ENCODE measurements at places on chromosomes 2 and 18.

DNA sequence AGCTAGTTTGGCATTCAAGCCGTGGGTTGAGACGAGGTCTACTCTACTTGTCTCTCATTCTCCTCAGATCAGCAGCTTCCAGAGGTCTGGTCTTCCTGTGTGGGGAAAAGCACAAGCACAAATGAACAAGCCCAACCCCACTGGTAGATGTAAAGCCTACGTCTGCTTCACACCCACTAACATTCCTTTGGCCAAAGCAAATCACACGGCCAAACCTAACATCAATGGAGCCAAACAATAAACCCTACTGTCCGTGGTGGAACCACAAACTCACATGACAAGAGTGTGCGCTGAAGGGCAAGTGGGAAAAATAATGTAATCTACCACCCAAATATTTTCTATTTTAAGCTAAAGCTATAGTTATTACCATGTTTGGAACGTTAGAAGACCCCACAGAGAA, 179.3 kb upstream of the MGAT5 start:
- DNase-seq, result no peak

DNA sequence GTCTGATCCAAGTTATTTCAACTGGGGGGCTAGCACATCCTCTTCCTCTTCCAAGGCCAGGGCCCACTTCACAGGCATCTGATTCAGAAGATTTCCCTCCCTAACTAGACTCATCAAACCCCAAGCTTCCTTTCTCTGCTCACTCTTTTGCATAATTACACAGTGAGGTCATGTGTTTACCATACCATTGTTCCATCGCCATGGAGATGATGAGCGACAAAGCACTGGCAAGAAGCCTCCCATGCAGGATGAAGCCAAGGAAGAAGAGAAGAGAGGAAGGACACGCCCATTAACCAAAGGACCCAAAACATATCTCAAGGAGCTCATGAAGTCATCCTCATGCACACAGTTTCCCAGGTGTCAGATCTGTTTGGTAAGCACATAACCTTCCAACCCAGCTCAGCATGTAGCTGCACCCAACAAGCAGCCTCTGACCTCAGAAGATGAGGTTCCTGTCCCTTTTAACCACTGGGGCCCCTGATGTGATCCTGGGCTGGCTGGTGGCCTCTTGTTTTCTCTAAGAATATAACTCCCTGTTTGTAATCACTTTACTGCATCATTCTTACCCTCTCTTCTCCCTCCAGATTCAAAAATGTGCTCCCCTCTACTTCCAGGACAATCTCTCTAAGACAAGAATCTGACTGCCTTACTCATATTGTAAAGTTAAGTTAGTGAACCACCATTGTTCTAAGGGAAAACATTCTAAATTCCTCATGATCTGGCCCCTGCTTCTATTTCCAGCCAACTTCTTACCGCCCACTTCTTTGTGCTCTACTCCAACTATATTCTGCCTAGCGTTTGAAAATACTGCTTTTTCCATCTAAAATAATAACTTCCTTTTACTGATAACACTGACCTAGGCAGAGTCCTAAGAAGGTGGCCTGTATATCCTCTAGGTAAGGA, 190.1 kb downstream of the TTC32 start:
- DNase-seq, result no peak

DNA sequence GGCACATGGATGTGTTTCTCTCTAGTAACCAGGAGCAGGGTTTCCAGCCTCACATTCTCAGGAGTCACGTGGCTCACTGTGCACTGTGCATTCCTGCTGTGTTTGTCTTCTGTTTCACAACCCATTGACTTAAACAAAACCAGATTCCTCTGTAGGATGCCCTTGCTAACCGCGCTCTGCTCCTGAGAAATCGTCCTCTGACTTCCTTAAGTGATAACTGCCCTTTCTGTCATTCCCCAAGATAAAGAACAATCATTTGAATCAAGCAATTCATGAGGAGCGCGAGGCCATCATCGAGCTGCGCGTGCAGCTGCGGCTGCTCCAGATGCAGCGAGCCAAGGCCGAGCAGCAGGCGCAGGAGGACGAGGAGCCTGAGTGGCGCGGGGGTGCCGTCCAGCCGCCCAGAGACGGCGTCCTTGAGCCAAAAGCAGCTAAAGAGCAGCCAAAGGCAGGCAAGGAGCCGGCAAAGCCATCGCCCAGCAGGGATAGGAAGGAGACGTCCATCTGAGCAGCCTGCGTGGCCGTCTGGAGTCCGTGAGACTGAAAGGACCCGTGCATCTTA, 60.2 kb downstream of the RALBP1 start:
- no peak for DNase-seq

- no peak for DNase-seq
Observed at GRCh38 chr2:225069477-225069876, 27.2 kb upstream of the DOCK10 start.

- DNase-seq, result no peak
Observed at GRCh38 chr2:197381641-197382040, 53.2 kb downstream of the SF3B1 start.

DNA sequence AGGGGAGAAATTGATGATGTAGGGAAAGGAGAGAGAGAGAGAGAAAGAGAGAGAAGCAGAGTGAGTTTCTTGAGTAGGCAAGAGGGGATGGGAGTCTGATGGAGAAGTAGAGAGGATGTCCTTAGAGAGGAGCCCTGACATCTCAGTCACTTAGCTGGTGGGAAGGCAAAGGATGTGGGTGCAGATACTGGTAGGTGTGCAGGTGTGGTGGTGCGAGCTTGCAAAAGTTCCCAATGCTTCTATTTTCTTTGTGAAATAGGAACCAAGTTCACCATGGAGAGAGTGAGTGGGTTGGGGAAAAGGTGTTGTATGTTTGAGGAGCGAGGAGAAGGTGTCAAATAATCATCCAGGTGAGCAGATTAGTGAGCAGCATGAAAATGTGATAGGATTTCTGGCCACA, 26.5 kb upstream of the POLE4 start:
- DNase-seq, result no peak

DNA sequence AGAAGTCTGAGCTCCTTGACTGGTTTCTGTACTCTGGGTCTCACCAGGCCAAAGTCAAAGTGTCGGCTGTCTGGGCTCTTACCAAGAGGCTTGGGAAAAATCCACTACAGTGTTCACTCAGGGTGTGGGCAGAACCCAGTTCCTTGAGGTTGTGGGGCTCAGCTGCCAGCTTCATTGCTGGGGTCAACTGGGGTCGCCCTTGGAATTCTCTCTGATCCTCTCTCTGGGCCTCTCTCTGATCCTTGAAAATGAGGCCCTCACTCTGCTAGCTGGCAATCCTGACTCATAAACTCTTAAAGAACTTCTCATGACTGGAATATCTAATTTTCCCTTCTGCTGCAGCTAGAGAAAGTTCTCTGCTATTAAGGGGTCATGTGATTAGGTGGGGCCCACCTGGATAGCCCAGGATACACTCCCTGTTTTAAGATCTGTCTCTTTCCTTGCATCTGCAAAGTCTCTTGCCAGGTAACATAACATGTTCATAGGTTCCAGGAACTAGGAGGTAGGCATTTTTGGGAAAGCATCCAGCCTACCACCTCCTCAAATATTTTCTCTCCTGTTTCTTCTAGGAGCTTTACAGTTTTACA, 66.3 kb downstream of the SP110 start:
- DNase-seq, result no peak

GRCh38 chr18:24103320-24104021, 35.4 kb upstream of the CABYR start:
- no peak for DNase-seq

GRCh38 chr18:61400016-61400635, 66.9 kb downstream of the CDH20 start:
- DNase-seq, result no peak

DNA sequence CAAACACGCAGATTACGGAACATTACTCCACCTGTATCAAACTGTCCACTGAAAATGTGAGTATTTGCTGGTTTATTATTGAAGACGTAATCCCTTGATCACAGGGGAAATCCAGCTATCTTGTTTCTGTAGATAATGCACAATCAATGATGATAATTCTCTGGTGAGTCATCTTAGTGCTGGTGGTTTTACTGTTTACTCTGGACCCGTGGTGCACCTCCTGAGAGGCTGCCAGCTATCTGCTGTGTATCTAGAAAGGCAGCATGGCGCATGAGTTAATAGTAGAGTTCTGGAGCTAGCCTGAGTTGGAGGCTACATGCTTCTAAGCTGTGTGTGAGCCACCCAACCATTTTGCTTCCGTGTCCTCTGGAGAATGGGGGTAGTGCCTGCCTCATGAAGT, 6.5 kb downstream of the NCAPH start:
- no peak for DNase-seq

DNA sequence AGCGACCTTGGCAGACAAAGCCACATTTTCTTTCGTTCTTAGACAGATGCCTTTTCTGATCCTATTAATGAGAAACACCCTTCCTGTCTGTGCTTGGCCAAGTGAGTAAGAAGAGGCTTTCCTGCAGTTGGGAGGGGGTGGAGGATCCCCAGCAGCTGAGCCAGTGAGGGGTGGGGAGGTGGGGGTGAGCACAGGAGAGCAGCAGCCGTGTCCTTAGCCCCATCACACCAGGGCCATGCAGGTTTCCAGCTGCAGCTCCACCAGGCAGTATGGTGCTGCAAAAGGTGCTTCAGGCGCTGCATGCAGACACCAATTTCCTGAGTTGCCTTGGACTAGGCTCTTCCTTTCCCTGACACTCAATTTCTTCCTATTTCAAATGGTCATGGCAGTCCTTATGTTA, 123.3 kb upstream of the SIX2 start:
- DNase-seq, result no peak

DNA sequence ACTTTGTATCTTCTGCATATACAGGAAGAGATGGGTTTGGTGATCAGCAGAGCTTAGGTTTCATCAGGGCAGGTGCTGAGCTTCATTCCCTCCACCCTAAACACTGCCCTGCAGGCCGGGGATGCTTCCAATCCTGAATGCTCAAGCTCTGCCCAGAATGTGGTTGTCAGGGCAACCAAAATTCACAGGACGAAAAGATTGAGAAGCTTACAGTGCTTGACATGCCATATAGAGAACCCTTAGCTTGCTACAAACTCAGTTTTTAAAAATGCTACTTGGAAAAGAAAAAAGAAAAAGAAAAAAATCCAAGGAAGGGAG, 65.6 kb downstream of the SH3RF3 start:
- DNase-seq, result peak; percentile 8

- no peak for DNase-seq
Observed at GRCh38 chr2:239828192-239828972, 196.8 kb downstream of the NDUFA10 start.

DNA sequence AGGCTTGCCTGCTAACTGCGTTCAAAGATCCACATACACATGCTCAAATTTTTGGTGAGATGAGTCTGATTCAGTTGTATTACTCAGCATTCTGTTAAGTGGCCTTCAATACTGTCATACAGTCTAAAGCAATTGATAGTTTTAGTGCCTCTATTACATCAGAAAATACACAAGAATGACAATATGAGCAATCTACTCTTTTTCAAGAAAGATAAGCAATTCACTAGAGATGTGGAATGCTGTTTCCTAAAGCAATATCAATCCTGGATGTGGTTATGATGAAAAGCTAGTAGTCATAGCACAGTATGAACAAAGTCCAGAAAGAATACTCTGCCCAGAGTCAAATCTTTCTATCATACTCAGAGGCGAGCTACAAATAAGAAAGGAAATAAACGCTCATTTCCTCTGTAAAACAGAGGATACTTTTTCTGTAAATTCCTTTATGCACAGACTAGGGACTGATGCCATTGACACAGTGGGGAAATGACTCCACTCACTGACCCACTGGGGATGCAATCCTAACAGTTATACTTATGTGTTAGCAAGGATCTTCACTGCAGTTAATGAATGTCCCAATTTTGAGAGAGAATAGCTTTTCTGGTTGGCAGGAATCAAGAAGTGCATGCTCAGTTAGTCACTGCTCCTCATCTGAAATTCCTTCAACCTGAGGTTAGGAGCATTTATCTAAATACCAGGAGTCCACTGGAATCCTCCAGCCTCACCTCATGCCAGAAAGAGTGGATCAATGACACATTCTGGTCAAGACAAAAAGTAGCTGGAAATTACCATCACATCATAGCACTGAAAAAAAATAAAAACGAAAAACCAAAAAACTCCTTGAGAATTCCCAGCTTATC, 83.3 kb downstream of the PDE11A start:
- DNase-seq, result no peak

GRCh38 chr2:17309741-17310339, 208.4 kb downstream of the RAD51AP2 start:
- DNase-seq, result peak; percentile 58

DNA sequence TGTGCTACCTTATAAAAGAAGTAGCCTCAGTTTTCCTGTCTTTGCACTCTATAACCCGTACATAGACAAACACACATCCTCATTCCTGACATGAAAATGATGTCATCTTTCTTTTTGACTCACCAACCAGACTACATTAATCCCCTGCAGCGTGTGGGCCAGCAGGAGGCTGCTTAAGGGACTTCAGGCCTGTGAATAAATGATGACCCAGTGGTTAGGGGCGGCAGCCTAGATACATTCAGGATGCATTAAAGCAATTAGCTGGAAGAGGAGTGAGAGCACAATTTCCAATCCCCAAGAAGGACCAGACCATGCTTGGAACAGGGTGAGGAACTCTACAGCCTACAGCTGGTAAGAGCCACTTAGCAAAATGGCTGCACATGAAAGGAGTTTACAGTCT, 57.3 kb upstream of the KLF7 start:
- DNase-seq, result no peak

DNA sequence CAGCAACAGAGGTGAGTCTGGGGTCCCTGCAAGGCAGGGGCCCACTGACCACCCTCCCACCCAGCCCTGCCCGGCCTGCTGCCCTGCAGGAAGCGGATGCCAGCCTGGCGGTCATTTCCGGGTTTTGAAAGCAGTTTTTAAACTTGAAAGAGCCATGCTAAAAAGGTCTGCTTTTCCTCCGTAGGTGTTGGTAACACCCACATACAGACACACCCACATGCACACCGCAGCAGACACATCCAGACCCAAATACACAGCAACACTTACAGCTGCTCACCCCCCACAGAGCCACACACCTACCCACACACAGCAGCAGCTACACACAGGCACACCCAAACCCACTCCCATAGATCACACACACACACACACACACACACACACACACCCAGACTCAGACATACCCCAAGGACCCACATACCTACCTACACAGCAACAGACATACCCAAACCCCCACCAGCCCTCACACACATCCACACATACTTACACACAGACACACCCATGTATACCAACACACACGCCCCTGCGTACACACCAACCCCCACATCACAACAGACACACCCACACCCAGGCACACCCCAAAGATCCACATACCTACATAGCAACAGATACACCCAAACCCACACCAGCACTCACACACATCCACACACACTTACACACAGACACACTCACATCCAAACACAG, 7.6 kb downstream of the ZFP36L2 start:
- DNase-seq, result no peak

- no peak for DNase-seq
Observed at GRCh38 chr18:36464126-36464651, 166.7 kb downstream of the FHOD3 start.

DNA sequence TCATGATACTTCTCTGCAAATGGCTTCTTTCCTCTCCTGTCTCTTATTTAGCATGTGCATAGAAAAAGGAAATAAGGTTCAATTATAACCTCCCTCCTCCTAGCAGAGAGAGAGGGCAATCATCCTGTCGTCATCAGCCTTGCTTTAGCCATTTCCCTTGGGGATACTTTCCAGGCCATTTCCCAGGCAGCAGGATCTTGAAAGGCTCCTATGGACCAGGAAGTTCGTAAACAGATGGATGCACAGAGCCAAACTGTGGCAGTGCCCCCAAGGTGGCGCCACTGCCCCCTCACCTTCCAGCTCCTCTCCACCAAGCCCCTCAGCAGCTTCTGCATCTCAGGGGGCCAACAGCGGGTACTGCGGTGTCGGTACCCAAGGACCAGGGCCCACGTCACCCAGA, 157.4 kb downstream of the DTNA start:
- peak; percentile 6 for DNase-seq

- DNase-seq, result no peak
Observed at GRCh38 chr2:134621939-134622705, 96.7 kb downstream of the TMEM163 start.

- peak; percentile 5 for DNase-seq
Observed at GRCh38 chr18:44039826-44040225, 640.9 kb upstream of the SETBP1 start.

All from NCI-H446 (cell line).